ENCODE measurements at places on chromosomes 2 and 18. TPM values are rescaled to one million over a fixed set of nuclear protein-coding genes. Genes with fewer than 3 reads are reported as not detected.

- H3K36me3 ChIP-seq: no peaks in the 10 kb centered on the region
- no peak overlapping the region for H3K4me3 ChIP-seq
- H3K27me3 ChIP-seq: peaks cover 4% of the 10 kb centered on the region
- no peak for DNase-seq
Measured at GRCh38 chr2:106798826-106799552, 87.0 kb downstream of the ST6GAL2 start.

The HOXD9 gene
- total RNA-seq: 0.56 TPM

DNA sequence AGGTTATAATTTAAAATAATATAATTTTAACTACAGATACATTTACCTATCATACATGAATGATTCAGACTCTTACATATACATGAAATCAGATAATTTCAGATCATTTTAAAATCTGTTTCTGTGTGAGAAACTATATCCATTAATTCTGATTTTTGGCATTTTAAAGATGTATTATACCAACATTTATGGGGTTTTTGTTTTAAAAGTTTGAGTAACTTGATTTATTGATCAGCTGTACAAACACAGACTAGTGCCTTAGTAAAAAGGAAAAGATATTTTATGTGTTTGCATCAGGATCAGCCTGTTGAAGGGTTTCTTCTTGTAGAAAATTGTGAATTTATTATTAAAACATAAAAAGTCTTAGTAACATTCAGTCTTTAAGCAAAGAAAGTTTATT, 59.9 kb downstream of the KIAA1328 start:
- no peaks in the 10 kb centered on the region for H3K27me3 ChIP-seq
- DNase-seq: no peak
- H3K4me3 ChIP-seq: no peak overlapping the region
- H3K27ac ChIP-seq: no peak overlapping the region

The GMCL1 gene
- 8.6 TPM for total RNA-seq

The SP140 gene
- not detected for total RNA-seq

- DNase-seq: peak; percentile 44
- peak overlapping the region; percentile 97 for H3K4me3 ChIP-seq
- H3K36me3 ChIP-seq: no peaks in the 10 kb centered on the region
- peaks cover 15% of the 10 kb centered on the region for H3K4me1 ChIP-seq
- H3K27ac ChIP-seq: peak overlapping the region; percentile 86
- H3K27me3 ChIP-seq: peaks cover 4% of the 10 kb centered on the region
Measured at GRCh38 chr2:196592331-196592910, 47.1 kb upstream of the CCDC150 start.

Measured in endothelial cell (in vitro differentiated cells).